Islet precursor cell (in vitro differentiated cells): ENCODE measurements at places on chromosomes 5 and 9.

GRCh38 chr9:105128908-105129600, 115.4 kb upstream of the SLC44A1 start:
- DNase-seq: no peak

- no peak for DNase-seq
Observed at GRCh38 chr5:58088941-58089340, 370.9 kb downstream of the PLK2 start.

- DNase-seq: no peak
Observed at GRCh38 chr5:113692891-113693457, 179.5 kb downstream of the YTHDC2 start.

DNA sequence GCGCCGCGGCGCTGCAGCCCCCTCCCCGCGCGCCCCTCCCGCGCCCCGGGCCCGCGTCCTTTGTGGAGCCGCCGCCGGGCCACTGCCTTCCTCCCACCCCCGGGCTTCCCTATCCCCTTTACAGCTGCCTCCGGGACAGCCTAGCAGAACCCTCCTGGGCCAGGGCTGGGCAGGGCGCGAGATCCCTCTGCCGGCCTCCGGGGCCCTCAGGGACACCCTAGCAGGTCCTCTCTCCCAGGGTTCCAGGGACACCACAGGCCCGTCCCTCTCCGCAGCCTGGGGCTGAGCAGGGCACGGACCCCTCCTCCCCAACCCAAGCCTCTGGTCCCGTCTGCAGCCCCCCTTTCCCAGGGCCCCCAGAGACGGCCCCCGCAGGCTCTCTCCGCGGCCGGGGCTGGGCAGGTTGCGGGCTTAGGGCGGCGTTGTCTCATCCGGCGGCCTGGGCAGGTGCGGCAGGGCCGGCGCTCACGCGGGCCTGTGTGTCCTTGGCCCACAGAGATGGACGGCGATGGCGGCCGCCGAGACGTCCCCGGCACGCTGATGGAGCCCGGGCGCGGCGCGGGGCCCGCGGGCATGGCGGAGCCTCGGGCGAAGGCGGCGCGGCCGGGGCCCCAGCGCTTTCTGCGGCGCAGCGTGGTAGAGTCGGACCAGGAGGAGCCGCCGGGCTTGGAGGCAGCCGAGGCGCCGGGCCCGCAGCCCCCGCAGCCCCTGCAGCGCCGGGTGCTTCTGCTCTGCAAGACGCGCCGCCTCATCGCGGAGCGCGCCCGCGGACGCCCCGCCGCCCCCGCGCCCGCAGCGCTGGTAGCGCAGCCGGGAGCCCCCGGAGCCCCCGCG, 710 bp downstream of the WNK2 start:
- DNase-seq: no peak

DNA sequence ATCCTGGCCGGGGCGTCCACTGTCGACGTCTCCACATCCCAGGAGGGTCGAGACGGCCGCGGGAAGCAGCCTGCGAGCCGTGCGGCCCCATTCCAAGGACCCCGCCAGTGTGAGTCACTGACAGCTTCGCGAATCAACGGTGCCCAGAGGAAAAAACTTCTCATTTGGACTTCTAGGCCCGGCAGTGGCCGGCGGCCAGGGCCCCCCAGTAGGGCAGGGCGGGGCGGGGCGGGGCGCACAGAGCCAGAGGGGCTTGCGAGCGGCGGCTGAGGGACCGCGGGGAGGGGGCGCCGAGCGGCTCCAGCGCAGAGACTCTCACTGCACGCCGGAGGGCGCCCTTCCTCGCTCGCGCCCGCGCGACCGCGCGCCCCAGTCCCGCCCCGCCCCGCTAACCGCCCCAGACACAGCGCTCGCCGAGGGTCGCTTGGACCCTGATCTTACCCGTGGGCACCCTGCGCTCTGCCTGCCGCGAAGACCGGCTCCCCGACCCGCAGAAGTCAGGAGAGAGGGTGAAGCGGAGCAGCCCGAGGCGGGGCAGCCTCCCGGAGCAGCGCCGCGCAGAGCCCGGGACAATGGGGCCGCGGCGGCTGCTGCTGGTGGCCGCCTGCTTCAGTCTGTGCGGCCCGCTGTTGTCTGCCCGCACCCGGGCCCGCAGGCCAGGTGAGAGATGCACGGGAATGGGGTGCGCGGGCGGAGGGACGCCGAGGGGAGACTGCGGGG, at the start of gene F2R:
TSS of gene F2R (plus strand) at position 391 of the 720 bp plus-strand sequence. CDS start at position 573, 182 bp downstream.
- DNase-seq: peak; percentile 90

DNA sequence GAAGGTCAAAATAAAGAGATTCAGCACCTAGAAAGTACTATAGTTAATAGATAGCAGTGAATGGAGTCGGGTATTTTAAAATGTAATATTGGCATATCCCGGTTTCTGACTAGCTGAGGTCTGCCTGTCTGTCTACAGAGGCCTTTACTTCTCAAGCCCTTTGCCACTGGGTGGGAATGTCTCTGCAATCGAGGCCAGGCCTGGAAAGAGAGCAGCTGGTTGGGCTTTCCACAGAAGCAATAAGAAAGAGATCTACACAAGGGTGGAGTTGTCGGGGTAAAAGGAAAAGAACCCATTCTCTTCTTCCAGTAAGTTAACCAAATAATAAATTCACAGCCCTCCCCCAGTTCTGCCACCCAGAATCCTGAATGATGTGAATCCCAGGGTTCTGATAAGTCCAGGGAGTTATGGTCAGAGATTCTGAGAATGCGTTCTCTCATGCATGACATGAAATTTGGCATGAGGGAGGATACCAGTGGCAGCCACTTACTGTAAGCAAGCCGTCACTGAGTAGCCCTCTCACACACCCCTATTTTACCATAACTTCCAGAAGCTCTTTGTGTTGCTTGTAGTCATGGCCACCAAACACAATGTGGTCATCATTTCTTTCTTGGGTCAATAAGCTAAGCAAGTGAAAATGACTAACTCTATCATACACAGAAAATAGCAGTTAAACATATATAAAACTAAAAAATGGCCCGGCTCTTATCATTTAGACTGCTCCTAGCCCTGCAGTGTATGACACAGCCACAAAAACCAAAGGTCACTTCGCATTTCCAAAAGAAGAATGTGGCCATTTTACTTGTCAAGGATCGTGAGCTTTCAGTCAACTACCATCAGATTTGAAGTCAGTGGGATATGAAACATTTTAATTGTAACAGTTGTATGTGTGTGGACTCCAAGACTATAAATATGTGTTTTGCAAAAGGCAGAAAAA, 185.0 kb downstream of the GLIS3 start:
- DNase-seq: no peak

- DNase-seq: peak; percentile 80
Observed at GRCh38 chr9:99593610-99594009, 228.1 kb upstream of the NR4A3 start.

GRCh38 chr5:167207081-167207480, 1084.4 kb upstream of the WWC1 start:
- DNase-seq: no peak

- no peak for DNase-seq
Observed at GRCh38 chr5:81117566-81117965, 115.6 kb upstream of the CKMT2 start.

DNA sequence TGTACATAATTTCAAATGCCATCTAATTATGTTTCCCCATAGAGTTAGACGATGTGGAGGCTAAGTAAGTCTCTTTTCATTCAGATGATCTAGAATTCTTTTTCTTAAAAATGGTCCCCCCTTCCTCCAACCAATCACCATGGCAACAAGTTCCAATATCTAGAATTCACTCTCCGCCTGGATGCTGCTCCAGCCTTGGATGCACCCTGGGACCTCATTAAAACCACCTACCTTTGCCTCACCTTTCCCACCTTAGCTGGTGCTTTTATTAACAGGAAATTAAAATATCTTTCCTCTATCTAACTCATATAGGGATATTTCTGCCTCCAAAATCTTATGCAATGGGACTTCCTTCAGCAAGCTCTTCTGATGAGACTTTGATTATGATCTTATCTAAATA, 49.0 kb downstream of the DIRAS2 start:
- no peak for DNase-seq

DNA sequence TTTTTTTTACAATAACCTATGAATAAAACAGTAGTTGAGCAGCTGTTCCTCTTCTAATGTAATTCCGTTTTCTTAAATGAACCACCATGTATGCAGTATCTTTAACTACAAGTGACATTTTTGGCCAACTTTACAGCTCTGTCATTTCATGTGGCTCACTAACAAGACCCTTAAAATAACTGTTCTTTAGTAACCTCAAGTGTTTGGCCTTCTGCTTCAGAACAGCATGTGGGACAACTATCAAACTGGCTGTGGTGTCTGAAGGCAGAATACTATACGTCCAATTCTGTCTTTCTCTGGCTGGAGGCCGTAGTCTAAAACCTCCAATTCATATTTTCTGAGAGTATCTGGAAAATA, 391.4 kb downstream of the NNT start:
- no peak for DNase-seq

DNA sequence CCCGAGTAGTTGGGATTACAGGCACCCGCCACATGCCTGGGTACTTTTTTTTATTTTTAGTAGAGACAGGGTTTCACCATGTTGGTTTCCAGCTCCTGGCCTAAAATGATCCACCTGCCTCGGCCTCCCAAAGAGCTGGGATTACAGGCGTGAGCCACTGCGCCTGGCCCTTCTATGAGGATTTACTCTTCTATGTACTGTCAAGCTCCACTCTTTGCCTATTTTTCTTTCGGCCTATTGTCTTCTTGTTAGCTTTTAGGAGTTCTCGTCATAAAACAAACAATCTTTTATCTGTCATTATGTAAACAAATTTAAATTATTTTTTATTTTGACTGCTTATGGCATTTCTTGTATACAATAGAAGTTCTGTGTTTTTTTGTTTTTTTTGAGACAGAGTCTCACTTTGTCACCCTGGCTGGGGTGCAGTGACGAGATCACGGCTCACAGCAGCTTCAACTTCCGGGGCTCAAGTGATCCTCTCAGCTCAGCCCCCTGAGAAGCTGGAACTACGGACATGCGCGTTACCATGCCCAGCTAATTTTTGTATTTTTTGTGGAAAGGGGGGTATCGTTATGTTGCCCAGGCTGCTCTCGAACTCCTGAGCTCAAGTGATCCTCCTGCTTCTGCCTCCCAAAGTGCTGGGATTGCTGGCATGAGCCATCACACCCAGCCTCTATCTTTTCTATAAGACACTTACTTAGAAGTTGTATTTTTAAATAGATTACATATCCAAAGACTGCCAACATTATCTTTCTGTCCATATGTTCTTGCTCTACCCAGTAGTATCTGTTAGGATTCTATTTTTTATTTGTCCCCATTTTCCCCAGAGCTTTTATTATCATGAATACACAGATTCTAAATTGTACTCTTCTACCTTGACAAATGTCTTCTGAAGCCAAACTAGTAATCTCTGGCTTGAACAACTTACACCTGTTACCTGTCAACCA, 29.2 kb downstream of the CSNK1A1 start:
- no peak for DNase-seq

GRCh38 chr9:128702949-128703615, 779 bp downstream of the PKN3 start:
- DNase-seq: peak; percentile 68

GRCh38 chr9:135531096-135531495, 9.9 kb downstream of the LCN1 start:
- DNase-seq: peak; percentile 30

DNA sequence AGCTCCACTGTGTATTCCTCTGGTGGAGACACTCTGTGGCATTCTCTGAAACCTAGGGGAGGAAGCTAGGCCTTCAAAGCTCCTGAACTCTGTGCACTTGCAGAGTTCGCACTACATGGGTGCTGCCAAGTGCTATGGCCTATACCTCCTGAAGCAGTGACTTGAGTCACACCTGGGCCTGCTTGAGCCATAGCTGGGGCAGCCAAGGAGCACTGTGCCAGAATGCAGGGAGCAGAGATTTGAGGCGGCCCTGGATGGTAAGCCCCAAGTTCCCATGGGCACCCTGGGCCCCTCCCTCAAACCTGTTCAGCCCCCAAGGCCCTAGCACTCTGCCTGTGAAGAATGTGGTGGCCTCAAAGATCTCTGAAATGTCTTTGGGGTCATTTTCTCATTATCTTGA, 212.9 kb downstream of the SPATA31A6 start:
- DNase-seq: no peak

DNA sequence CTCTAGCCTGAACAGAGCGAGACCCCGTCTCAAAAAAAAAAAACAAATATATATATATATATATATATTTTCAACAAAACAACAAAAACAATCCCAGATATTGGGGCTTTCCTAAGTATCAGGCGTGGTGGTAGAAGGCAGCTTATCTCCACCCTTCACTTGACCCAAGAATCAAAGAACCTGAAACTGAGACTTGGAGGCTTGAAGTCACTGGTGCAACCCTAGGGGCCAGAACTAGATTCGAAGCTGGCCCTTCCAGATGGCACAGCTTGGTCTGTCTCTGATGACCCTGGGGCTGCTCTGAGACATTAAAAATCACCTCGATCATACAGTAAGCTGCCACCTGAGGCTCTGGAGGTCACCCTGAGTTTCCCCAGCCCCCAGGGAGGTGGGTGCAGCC, 1.3 kb upstream of the KCNMB1 start:
- no peak for DNase-seq

DNA sequence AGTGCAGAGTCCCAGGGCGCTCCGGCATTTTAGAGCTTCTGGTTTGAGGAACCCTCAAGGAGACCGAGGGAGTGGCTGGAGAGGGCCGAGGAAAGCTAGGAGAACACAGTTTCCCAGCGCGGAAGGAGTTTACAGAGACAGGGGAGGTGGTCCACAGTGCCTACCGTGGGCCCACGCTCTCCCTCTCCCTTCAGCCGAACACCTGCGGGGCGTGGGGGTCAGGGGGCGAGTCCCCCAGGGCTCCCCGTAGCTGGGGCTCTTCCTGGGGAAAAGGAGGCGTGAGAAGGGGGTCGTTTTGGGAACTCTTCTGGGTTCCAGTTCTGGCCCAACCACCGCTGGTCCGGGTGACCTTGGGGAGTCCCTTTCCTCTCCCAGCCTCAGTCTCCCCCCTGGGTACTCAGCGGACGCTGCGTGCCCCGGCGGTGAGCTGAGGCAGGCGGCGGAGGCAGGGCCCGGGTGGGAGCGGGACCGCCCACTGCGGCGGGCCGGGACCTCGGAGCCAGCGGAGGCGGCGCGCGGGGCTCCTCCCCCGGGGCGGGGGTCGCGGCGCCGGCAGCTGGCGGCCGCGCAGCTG, 368 bp upstream of the FRMPD1 start:
- DNase-seq: peak; percentile 43

DNA sequence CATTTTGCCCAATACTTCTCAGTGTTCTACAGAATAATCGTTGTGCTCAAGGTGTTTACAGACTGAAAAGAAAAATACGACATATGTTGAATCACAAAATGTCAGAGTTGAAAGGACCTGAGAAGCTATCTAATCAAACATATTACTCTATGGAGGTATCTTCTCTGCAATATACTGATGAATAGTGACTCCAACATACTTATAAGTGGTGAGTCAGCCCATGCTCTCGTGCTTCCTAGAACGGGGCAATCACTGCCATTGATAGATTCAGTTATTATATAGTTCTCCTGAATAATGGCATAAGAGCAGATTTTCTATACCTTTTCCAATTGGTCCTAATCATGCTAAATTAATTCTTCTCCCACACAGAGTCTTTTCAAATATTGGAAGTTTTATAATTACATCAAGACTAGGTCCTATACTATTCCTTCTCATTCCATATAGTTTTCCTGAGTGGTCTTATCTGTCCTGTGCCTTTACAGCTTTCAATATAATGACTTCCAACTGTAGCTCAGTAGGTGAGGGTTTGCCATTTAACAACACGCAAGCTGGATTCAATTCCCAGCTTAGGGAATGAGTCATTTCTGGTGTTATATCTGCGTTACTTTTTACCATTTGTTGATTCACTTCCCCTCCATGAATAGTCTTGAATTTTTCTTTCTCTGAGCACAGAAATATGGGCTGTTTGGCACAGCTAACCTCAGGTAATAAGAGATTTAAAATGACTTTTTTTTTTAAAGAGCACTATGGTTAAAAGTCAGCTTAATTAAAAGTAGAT, 81.1 kb downstream of the PLK2 start:
- no peak for DNase-seq

- DNase-seq: no peak
Observed at GRCh38 chr5:77428526-77428925, 63.6 kb downstream of the WDR41 start.
